HEK293T (cell line): ENCODE measurements at places on chromosomes 1 and 21.
A peak's percentile ranks its signal among the peaks of the same experiment; 100 is the strongest.

DNA sequence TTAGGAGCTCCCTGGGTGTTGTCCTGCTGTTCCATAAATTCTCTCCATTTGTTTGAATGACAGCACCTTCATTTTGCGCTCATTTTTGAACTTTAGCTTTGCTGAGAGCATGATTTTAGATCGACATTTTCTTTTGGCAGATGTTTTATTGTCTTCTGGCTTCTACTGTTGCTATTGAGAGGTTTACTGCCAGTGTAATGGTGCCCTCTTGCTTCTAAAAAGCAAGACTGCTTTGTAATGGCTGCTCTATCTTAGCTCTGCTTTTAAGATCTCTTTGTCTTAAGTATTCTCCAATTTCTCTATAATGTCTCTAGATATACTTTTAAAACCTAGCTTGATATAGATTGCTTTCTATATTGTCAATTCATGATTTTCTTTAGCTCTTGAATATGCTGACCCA is 27.8 kb downstream of the THEM4 start:
- no peak for DNase-seq

GRCh38 chr1:172670316-172670715 is 11.4 kb downstream of the FASLG start:
- no peak for DNase-seq

GRCh38 chr1:205472737-205473441 is 17.0 kb upstream of the BLACAT1 start:
- no peak for DNase-seq

GRCh38 chr1:236495467-236496112 is 28.2 kb upstream of the LGALS8 start:
- no peak for DNase-seq

GRCh38 chr1:218967254-218967653 is 206.4 kb upstream of the LYPLAL1 start:
- DNase-seq: no peak

- DNase-seq: peak; percentile 73
Measured at GRCh38 chr1:153422450-153423068, 6.2 kb downstream of the S100A7A start.

GRCh38 chr1:165116171-165116570 is 240.3 kb downstream of the LMX1A start:
- DNase-seq: no peak

DNA sequence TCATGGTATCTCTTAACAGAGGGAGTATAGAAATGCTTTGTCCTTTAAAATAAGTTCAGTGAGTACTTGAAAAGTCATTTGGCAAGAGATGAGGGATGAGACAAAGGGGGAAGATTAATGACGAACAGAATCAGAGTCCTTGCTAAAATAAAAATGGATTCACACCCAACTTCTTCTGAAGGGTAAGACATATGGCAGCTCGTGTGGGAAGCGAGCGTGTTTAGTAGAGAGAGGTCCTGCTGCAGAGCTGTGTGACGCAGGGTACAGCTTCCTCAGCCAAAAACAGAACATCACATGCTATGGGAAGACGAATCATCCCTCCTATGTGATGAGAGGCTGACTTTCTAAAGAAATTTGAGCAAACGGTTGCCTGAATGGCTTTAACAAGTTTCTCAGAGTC is 158.5 kb upstream of the LMO4 start:
- no peak for DNase-seq

GRCh38 chr1:70487910-70488665 is 77.0 kb downstream of the CTH start:
- DNase-seq: peak; percentile 71

- DNase-seq: no peak
Measured at GRCh38 chr1:159428536-159428935, 3.5 kb upstream of the OR10J4 start.

DNA sequence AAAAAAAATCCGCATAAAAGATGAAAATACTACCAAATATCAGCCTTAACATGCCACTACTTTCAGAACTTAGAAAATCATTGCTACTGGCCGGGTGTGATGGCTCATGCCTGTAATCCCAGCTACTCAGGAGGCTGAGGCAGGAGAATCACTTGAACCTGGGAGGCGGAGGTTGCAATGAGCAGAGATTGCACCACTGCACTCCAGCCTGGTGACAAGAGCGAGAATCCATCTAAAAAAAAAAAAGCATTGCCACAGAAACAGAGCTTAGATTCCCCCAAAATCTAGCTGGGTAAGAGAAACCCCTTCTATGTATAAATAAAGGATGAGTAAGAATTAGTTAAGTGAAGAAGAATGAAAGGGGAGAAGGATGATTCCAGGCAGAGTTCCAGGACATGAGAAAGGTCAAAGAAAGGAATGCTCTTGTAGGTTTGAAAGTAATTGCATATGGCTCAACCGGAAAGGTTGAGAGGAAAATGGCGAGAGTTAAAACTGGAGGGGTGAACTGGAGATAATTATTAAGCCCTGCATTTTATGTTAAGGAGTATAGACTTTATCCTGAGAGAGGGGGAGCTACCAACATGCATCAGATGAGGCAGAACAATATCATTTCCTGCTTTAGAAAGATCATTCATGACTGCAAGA is 19.7 kb upstream of the NRDC start:
- no peak for DNase-seq

DNA sequence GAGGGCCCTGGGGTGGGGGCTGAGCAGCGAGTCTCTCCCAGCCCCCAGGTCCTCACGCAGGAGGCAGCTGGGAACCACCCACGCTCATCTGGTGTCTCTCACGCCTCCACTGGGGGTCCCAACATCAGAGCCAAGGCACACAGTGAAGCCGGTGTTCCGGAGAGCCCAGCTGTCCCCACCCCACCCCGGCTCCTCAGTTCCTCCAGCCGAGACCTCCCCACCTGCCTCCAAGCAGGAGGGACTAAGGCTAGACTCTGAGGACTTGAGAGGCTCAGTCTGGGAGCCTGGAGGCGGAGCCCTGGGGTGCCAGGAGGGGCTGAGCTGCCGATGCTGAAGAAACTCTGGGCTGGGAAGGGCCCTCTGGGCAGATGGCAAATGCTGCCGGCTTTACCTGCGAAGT is 1.6 kb upstream of the HPCA start:
- DNase-seq: no peak

GRCh38 chr1:186819563-186819962 is 9.2 kb upstream of the PLA2G4A start:
- no peak for DNase-seq

DNA sequence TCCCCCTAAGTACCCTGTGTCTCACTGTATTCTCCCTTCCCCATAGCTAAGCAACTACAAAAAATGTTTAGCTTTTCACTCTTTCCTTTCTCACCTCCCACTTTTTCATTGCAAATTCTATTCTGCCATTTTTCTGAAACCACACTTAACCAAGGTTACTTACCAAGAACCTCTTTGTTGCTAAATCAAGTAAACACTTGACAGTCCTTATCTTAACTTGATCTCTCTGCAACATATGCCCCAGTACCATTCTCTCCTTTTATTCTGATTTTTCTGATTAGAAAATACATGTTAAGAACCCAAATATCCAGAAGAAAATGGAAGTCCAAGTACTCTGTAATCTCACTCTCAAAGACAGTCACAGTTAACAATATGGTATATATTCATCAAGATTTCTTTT is 16.0 kb downstream of the EVI5 start:
- no peak for DNase-seq

- no peak for DNase-seq
Measured at GRCh38 chr1:160367516-160367900, 637 bp downstream of the NHLH1 start.

DNA sequence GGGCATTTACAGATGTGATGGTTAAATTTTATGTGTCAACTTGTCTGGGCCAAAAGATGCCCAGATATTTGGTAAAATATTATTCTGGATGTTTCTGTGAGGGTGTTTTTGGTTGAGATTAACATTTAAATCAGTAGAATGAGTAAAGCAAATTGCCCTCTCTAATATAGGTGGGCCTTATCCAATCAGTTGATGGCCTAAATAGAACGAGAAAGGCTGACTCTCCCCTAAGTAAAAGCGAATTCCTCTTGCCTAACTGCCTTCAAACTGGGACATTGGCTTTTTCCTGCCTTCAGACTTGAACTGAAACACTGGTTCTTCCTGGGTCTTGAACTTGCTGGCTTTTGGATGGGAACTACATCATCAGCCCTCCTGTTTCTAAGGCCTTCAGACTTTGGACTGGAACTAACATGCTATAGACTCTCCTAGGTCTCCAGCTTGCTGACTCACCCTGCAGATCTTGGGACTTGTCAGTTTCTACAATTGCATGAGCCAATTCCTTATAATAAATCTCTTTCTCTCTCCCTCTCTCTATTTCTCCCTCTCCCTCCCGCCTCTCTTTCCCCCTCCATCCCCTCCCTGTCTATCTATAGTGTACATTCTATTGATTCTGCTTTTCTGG is 10.2 kb upstream of the NAV1 start:
- DNase-seq: no peak

DNA sequence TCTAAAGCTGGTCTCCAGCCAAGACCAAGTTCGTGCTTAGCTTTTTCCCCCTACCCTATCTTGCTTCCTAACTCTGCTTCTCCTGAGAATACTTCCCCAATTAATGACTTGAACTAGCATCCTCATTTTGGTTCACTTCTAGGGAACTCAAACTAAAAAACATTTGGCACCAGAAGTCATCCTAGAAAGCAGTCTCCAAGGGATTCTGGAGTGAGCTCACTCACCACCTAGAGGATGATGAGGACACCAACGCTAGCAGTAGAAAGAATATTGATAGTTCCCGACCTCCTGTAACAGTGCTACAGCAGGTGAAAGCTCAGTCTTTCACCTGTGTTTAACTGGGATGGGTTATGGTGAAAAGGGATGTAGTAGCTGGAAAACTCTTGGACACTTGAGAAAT is 4.7 kb upstream of the PSMB2 start:
- peak; percentile 25 for DNase-seq

GRCh38 chr1:86992861-86993260 is 78.4 kb downstream of the HS2ST1 start:
- no peak for DNase-seq

GRCh38 chr1:197394831-197395608 is 127.0 kb downstream of the CRB1 start:
- DNase-seq: no peak

DNA sequence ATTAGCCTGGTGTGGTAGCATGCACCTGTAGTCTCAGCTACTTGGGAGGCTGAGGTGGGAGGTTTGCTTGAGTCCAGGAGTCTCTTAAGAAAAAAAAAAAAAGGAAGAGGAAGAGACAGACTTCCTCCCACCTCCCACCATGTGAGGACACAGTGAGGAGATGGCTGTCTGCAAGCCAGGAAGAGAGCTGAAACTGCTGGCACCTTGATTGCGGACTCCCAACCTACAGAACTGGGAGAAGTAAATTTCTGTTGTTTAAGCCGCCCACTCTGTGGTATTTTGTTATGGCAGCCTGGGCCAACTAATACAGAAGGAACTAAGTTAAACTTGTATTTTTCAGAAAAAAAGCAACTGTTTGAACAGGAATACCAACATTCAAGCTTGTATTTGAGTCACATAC is 21.7 kb downstream of the DOP1B start:
- no peak for DNase-seq

GRCh38 chr21:33586927-33587326 is 1.6 kb downstream of the DONSON start:
- no peak for DNase-seq

DNA sequence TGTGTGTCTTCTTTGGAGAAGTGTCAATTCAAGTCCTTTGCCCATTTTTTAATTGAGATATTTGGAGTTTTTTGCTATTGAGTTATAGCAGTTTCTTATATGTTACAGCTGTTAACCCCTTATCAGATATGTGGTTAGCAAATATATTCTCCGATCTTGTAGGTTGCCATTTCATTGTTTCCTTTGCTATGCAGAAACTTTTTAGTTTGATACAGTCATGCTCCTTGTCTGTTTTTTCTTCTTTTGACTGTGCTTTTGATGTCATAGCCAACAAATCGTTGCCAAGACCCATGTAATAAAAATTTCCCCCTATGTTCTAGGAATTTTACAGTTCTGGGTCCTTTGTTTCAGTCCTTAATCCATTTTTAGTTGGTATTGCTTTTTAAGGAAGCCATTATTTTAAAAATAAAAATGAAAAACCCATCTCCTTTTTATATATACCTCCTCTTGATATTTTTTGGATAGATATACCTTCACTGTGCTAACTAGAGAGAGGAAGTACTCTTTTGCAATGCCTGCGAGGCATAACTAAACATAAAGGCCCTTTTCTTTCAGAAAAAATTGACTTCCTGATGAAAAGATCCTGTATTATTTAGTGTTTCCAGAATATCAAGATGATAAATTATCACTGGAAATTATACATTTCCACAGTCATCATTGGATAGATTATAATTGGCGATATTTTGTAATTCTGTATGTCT is 127.8 kb downstream of the HS2ST1 start:
- no peak for DNase-seq

DNA sequence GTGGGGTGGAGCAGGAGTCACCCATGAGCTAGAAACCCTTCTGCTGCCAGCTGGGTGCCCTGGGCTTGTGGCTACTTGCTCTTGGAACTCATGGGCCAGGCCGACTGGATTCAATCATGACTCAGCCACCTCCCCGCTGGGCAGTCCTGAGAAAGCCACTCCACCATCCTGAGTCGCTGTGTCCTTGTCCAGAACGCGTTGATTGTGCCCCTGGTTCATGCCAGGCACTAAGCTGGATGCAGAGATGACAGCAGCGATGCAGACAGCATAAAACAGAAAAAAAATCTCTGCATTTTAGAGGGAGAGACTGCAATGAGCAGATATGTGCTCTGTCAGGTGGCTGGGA is 10.6 kb downstream of the PADI1 start:
- DNase-seq: no peak

GRCh38 chr1:189374816-189375215 is 1102.8 kb downstream of the BRINP3 start:
- no peak for DNase-seq

DNA sequence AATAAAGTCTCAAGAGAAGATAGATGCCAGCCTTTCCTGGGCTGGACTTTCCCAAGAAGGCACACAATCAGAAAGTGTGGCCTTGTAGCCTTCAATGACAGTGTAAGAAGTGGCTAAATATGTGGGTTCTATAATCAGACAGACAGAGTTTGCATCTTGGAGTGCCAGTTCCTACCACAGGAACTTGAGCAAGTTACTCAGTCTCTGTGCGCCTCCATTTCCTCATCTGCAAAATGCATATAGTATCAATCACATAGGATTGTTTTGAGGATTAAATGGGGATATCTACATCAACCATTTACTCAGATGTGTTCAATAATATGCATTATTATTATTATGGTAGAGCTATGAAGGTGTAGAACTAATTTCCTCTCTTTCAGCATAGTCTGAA is 176.8 kb upstream of the PTBP2 start:
- DNase-seq: no peak

GRCh38 chr1:159936273-159936904 is 9.0 kb downstream of the IGSF9 start:
- peak; percentile 89 for DNase-seq

- DNase-seq: no peak
Measured at GRCh38 chr21:29987762-29988161, 48.0 kb upstream of the GRIK1 start.

DNA sequence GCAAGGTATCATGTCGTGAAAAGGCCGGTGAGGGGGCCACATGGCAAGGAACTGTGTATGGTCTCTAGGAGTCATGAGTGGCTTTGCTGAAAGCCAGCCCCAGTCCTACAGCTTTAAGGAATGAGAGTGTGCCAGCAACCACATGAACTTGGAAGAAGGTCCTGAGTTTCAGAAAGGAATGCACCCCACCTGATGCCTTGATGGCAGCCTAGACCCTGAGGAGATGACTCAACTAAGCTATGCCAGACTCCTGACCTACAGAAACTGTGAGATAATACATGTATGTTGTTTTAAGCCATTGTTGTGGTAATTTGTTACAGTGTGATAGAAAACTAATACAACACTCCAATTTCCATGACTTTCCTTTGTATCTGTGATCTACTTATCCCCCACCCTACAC is 33.5 kb upstream of the AKT3 start:
- no peak for DNase-seq
